Panc1 (cell line): ENCODE measurements at places on chromosomes 3 and 15.
A peak's percentile ranks its signal among the peaks of the same experiment; 100 is the strongest.

GRCh38 chr3:39208463-39209055, 16.2 kb upstream of the XIRP1 start:
- DNase-seq: peak; percentile 25

GRCh38 chr3:130345487-130346079, at the start of gene COL6A5:
COL6A5 (plus strand) TSS chr3:130345672; CDS start chr3:130373639, 27,967 bp downstream.
- no peak for DNase-seq

DNA sequence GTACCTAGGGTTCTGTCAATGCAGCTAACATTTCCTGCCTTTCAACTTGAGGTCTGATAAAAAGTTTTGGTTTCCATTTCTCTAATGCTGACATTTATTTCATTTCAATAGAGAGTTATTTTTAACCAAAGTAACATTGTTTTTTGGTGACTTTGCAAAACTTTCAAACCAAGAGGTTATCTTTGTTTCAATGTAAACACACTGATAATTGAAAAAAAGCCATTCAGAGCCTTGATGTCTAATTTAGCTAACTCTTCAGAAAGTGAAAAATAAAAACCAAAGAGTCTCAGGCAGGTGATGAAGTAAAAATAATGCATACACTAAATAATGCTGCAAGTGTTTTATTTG, 9.6 kb upstream of the TIPARP start:
- no peak for DNase-seq

DNA sequence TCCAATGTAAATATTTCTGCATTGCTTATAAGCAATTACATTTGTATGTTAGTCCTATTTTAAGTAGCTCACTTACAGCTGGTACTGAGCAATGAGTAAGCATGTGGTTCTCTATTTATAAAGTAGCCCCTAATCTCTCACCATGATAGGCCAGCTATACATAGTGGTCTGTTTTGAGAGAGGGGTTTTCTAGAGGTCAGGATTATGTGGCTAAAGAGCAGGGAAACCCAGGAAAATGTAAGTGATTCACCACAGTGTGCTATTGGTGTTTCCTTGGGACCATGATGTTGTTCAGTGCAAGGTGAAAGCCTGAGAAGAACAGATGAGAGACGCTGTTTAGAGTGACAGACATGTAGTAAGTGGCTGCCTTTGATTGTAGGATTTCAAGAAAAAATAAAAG, 26.4 kb downstream of the RBMS3 start:
- DNase-seq: no peak

GRCh38 chr15:82306791-82307713, 42.2 kb downstream of the GOLGA6L10 start:
- DNase-seq: no peak

DNA sequence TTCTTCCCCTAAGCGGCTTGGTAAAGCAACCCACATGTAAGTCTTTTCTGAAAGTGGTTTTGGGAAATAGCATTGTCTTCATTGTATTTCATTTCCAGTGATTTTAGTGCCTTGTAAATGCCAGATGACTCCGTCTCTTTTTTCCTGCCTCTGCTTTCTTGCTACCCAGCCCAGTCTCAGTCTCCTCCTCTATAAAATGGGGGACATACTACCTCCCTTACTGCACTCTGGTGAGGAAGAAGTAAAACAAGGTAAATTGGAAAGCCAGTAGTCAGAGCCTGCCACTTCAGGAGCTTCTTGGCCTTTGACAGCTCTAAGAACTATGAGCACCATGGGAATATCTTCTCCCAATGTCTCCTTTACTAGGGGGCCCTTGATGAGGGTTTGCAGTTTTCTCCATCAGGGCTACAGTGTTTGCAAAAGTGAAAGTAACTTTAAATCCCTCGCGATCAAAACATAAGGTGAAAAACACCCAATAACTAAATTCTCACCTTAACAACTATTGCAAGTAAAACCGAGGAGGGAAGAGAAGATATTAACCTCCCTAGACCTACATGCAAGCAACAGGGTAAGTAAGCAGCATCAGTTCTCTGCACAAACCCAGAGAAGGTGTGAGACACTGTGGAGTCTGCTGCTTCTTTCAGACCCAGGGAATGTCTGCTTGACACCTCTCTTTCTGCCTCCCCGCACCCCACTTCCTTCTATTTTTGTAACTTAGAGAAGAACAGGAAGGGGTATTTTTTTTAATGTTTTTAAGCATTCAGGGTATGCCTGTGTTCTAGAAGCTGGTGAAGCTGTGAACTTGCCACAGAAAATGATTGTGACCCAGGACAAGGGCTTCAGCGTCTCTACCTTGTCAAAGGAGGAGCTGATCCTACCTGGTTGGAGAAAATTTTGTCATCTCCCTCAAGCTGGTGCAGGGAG, 159.1 kb upstream of the EOMES start:
- DNase-seq: no peak

DNA sequence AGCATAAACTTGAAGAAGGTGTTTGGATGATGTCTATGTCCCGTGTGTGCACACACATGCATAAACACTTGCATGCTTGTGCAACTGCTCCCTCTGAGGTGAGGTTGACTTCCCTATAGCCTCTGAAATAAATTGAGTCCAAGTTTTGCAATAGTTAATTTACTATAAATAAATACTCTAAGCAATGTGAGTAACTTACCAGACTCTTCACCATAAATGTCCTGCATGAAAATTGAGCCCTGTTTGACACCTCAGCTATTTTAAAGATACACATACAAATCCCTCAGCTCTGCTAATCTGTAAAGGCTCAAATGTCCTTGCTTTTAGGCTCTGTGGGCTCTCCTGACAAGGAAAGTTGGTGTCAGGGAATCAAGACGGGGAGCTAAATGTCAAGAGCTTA, 37.1 kb downstream of the GJD2 start:
- DNase-seq: no peak

DNA sequence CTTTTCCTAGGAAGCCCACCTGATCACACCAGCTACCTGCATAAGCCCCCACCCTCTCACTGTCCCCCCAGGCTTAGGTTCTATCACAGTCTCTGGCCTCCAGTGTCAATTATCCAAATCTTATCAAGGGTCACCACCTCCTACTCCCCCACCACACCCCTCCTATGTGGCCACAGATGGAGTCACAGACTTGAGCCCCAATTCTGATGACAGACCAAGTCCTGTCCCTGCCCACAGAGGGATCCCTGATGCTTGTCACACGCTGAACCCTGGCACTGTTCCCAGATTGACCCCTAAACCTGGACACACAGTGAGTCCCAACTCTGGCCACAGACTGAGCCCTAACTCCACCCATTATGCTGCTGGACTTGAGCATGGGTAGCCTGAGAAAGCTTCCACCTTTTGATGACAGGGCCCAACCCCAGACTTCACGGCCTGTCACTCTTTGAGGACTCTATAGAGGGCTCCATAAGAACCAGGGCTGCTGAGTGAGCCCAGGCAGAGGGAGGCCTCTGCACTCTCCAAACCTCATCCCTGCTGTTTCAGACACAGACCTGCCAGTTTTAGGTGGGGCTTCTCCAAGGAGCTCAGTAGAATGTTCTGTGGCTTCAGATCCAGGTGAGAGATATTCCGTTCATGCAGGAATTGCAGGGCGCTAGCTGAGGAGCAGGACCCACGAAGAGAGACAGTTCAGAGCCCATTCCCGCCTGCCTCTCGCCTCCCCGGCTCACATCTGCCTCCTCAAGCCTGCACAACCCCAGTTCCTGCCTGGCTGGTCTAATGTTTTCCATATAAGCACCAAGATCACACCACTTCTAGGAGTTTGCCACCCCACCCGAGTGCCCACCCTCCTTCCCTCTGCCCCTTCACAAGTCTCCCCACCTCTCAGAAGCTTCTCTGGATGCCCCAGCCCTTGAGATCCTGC, 1.8 kb downstream of the ULK3 start:
- no peak for DNase-seq

DNA sequence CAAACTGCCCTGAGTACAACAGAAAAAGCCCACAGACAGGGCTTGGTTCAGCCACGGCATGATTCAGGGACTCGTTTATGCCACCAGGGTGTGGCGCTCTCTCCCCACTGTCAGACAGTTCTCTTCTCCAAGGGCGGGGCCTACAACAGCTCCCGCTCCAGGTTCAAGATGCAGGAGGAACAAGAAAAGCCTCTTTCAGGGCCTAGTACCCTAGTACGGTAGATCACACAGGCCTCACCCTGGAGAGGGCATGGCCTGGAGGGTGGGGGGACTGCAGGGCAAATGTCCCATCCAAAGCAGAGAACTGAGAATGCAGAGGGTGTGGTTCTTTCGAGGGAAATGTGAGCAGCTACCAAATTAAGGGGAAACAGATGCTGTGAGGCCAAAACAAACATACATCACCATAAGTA, 12.0 kb downstream of the MESD start:
- DNase-seq: no peak

- no peak for DNase-seq
These were observed 536.8 kb downstream of the CADM2 start for GRCh38 chr3:85495602-85496001.

DNA sequence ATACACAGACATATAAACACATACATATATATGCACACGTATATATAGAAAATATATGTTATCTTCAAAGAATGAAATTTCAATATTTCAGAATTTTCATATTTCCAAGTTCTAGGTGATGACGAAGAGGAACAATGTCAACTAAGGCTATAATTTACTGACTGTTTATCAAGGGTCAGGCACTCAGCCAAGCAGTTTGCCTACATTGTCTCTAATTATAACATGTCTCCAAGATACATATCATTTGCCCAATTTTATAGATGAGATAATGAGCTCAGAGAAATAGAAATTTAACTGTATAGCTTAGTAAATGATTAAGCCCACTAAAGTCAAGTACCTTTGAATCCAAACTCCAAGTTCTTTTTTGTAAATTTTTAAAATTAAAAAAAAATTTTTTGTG, 99.9 kb upstream of the PLSCR4 start:
- DNase-seq: no peak

DNA sequence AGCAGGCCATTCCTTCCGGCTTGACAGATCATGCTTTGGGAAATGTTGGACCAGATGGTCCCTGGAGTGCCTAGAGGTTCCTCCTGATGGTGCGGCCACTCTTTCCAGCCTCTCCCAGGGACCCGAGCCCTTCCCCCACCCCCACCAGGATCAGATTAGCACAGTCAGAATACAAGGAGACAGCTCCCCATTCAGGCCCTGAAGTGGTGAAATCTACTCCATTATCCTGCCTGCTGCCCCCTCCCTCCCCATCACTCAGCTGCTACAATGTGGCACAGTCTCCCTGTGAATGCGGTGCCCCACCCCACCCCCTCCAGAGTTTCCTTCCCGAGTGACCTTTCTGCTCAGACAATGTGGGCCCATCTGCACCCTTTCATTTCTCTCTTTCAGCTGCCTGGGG, 29.4 kb downstream of the RNU5B-1 start:
- DNase-seq: no peak

DNA sequence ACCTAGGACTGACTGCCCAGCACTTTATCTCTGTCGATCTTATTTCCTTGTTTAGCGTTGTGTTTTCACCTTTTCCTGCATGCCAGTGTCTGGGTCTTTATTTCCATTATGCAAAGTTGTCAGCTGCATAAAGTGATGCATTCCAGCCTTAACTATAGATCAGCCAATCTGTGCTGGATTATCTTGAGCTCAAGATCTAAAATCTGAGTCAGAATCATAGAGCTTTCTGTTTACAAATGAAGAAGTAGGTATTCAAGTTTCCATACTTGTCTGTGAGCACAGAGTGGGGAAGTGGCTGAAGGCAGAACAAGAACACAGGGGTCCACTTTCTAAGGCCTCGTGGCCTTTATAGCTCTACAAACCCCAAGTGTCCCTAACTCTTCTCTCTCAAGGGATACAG, 82.4 kb upstream of the PLCL2 start:
- DNase-seq: no peak

GRCh38 chr15:101731746-101732145, 7.5 kb upstream of the TARS3 start:
- no peak for DNase-seq

GRCh38 chr15:87362531-87362930, 894.0 kb downstream of the NTRK3 start:
- no peak for DNase-seq

- no peak for DNase-seq
These were observed 1.4 kb upstream of the DIS3L start for GRCh38 chr15:66291816-66292570.

DNA sequence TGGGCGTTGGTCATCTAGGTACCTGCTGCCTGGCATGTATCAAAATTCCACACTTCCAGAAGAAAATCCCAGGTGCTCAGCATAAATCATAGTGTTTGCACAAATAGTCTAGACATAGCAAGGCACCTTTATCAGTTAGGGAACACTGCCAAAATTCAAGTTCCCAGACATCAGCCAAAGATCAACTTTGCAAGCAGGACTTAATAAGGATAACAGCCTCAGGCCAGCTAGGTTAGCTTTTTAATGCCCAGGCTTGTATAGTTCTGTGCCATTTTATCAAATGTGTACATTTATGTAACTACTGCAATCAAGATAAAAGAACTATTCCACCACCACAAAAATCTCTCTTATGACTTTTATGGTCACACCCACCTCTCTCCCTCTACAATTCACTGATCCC, 30.7 kb downstream of the DZIP3 start:
- DNase-seq: no peak

GRCh38 chr3:178203165-178203564, 333.1 kb upstream of the KCNMB2 start:
- DNase-seq: no peak

DNA sequence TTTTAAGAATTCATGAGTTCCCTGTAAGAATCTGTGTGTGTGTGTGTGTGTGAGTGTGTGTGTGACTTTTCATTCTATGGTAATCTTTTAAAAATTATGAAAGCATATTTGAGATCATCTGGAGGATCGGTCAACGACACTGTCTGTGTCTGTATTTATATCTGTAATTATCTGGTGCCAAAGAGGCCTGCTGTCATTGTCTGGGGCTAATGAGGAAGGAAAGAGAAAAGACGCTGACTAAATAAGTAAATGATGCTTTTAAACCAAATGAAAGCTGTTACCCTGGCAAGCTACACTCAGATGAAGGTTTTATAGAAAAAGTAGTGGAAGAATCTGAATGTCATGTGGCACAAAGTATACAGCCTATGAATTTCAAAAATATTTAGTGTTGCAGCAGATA, 439.8 kb downstream of the RBMS3 start:
- no peak for DNase-seq

DNA sequence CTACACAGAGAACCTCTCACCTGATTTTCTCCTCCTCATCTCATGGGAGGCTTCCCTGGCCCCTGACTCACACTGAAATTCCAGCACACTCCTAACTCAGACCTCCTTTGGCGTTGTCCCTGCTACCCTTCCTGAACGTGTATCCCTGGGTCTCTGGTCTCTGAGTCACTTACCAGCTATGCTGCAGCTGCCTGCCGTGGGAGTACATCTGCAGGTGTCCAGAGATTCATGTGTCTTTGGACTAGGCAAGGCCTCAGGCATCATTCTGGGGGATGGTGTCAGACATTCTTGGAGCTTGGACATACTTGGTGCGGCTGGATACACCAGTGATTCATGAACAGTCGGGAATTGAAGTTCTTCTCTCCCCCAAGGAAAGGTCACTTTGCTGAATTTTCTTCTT, 148.8 kb upstream of the TRIM42 start:
- no peak for DNase-seq

DNA sequence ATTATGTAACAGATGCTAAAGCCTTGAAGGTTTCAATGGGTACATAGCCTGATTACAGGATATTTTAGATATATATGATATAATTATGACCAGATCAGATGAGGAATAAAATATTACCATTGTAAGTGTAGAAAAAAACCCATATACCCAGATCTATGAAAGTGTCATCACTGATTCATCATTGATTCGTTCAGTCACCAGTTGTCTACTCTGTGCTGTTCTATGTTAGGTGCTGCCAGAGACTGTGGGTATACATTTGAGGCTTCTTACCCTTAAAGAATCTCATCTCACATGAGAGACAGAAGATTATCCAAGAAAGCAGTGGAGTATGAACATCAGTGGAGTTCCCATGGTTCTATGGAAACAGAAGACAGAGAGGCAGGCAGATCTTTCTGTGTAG, 92.2 kb downstream of the MBNL1 start:
- DNase-seq: no peak
